ENCODE measurements at places on chromosomes 3 and 15. TPM values are rescaled to one million over a fixed set of nuclear protein-coding genes. Genes with fewer than 3 reads are reported as not detected.

- H3K4me3 ChIP-seq, result no peak overlapping the region
- no peaks in the 10 kb centered on the region for H3K36me3 ChIP-seq
- no peak for DNase-seq
- H3K27ac ChIP-seq, result no peak overlapping the region
These were observed 7.1 kb downstream of the POMGNT2 start for GRCh38 chr3:43098761-43099160.

GRCh38 chr3:129059311-129059958, 1.1 kb upstream of the GP9 start:
- H3K36me3 ChIP-seq, result no peaks in the 10 kb centered on the region
- peaks cover 2% of the 10 kb centered on the region for H3K27me3 ChIP-seq
- no peak overlapping the region for H3K27ac ChIP-seq
- no peaks in the 10 kb centered on the region for H3K4me1 ChIP-seq
- no peak for DNase-seq
- no peak overlapping the region for H3K4me3 ChIP-seq

- H3K27ac ChIP-seq, result no peak overlapping the region
- H3K27me3 ChIP-seq, result no peaks in the 10 kb centered on the region
- peaks cover 5% of the 10 kb centered on the region for H3K36me3 ChIP-seq
- no peak overlapping the region for H3K4me3 ChIP-seq
These were observed 285.7 kb downstream of the TBL1XR1 start for GRCh38 chr3:176911579-176911978.

DNA sequence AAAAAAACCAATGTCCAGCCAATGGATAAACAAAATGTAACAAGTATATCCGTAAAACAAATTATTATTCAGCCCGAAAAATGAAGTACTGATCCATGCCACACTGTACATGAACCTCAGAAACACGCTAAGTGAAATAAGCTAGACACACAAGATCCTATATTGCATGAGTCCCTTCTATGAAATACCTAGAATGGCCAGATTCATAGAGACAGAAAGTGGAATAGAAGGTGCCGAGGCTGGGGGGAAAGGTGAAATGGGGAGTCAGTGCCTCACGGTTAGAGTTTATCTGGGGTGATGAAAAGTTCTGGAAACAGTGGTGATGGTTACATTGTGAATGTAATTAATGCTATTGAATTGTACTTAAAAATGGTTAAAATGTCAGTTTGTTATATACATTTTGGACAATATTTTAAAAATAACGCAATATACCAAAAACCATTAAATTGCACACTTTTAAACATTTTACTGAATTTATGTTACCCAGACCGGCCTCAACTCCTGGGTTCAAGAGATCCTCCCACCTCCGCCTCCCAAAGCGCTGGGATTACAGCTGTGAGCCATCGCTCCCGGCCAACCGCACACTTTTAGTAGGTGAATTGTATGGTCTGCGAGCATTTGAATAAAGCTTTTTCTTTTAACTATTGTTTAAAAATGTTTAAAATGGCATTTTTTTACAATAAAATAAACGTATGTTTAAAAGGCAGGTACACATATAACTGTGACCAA, 2.1 kb downstream of the RNF168 start:
- H3K36me3 ChIP-seq, result peaks cover 8% of the 10 kb centered on the region
- peak overlapping the region; percentile 94 for H3K4me3 ChIP-seq
- DNase-seq, result no peak
- H3K27me3 ChIP-seq, result no peaks in the 10 kb centered on the region
- H3K27ac ChIP-seq, result peak overlapping the region; percentile 81

DNA sequence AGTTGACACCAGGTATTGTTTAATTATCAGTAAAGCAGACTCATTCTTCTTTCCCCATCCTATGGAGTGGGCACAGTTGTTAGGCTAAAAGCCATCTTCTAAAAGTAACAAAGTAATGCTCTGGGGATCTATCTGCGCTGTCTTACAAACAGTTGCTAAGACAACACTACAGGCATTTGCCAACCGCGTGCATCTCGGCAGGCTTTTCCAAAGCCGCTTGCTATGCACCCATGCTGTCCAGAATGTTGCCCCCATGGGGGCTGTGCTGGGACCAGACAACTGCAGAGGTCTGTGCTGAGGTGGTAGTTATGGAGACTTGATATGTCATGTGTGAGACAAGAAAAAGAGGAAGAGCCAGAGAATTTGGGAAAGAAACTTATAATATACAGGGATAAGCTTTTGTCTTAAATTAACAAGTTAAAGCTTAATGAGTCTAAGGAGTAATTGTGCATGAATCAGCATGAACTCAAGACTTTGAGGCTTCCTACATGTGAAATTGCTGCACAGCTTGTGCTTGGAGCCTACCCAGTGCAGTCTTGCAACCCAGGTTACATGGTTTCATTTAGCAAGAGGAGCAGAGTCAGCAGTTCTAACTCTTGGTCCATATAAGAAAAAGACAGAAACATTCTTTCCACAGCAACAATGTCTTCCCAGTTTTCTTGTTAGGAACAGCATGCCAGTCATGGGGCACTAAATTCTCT, 38.9 kb upstream of the DCLK3 start:
- no peak for DNase-seq
- no peak overlapping the region for H3K27ac ChIP-seq
- no peak overlapping the region for H3K4me3 ChIP-seq
- peaks cover 5% of the 10 kb centered on the region for H3K36me3 ChIP-seq
- peaks cover 2% of the 10 kb centered on the region for H3K27me3 ChIP-seq

- H3K27ac ChIP-seq, result no peak overlapping the region
- DNase-seq, result no peak
- peaks cover 75% of the 10 kb centered on the region for H3K27me3 ChIP-seq
- H3K4me3 ChIP-seq, result no peak overlapping the region
- H3K4me1 ChIP-seq, result peaks cover 8% of the 10 kb centered on the region
These were observed 152.9 kb upstream of the SOX2 start for GRCh38 chr3:181558870-181559269.

- H3K4me3 ChIP-seq, result no peak overlapping the region
- DNase-seq, result no peak
- H3K36me3 ChIP-seq, result no peaks in the 10 kb centered on the region
- peaks cover 100% of the 10 kb centered on the region for H3K27me3 ChIP-seq
These were observed 2.1 kb downstream of the SOX14 start for GRCh38 chr3:137766041-137766875.

DNA sequence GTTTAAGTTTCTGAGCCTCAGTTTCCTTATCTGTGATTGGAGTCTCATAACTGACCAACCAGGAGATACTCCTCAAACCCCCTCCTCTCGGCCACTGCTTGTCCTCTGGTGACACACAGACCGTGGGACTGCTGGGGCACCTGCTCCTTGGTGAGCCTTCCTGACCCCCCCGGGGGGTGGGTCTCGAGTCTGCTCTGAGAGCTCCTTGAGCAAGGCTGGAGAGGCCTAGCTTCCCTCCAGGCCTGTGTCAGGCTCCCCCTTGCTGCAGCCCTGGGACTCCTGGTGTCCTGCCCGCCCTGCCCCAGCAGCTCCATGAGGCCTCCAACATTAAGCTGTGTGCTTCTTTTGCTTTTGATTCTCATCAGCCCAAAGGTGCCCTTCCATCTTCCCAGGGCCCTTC, 27.7 kb downstream of the SRPRB start:
- H3K27ac ChIP-seq, result no peak overlapping the region
- H3K4me1 ChIP-seq, result no peaks in the 10 kb centered on the region
- no peak for DNase-seq
- no peak overlapping the region for H3K4me3 ChIP-seq

DNA sequence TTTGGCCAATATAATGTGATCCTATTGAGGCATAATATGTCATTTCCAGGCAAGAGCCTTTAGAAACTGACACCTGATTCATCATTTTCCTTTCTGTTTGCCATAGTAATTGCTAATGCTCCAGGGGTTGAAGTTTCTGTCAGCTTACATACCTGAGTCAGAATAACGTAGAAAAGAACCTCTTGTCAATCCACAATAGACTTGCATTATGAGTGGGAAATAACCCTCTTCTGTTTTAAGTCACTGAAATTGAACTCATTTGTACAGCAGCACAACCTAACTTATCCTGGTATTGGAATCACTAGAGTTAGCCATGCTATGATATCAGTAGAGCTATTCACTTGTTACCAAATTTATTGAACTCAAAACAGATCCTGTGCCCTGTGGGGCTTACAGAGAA, 101.7 kb upstream of the TP63 start:
- H3K4me3 ChIP-seq, result no peak overlapping the region
- no peak overlapping the region for H3K27ac ChIP-seq
- DNase-seq, result no peak
- H3K27me3 ChIP-seq, result no peaks in the 10 kb centered on the region

DNA sequence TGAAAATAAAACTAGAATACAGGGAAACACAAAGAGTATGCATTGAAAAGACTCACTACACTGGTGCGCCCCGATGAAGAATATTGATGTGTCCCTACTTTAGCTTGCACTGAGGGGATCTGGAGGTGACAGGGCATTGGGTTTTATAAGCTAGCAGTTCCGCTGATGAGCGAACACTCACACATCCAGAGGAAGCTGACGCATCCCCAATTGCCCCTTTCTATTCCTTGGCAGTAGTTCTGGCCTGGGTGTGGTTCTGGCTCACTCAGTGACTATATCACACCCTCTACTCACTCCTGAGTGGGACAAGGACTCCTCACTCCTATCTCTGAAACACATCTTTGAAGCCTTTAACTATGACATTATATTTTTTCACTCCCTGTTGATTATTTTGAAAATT, 71.0 kb downstream of the B3GNT5 start:
- H3K36me3 ChIP-seq, result no peaks in the 10 kb centered on the region
- no peak for DNase-seq
- no peaks in the 10 kb centered on the region for H3K27me3 ChIP-seq
- no peak overlapping the region for H3K27ac ChIP-seq

GRCh38 chr3:105062853-105063252, 303.9 kb upstream of the ALCAM start:
- no peak overlapping the region for H3K27ac ChIP-seq
- H3K4me1 ChIP-seq, result peaks cover 7% of the 10 kb centered on the region
- DNase-seq, result no peak
- no peak overlapping the region for H3K4me3 ChIP-seq

DNA sequence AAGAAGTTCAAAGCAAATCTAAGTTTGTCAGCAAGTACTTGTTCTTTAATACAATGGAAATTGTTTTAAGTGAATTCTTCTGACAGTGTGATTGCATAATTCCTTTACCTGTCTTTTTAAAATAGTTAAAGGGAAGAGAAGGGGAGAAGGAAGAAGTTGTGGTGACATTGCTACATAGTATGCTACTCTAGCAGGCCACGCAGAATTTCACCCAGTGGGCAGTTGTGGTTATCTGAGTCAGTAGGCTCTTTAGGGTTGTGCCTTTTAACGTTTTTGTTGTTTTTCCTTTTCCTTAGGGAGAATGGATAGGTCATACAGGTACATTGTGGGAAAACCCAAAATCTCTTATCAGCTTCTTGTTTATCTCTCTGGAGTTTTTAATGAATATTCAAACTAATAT, 40.4 kb downstream of the KIF15 start:
- H3K27ac ChIP-seq, result no peak overlapping the region
- peaks cover 13% of the 10 kb centered on the region for H3K36me3 ChIP-seq
- H3K4me1 ChIP-seq, result no peaks in the 10 kb centered on the region

GRCh38 chr3:14303336-14304100, 98.9 kb upstream of the SLC6A6 start:
- H3K4me3 ChIP-seq, result no peak overlapping the region
- H3K4me1 ChIP-seq, result peaks cover 2% of the 10 kb centered on the region
- H3K36me3 ChIP-seq, result no peaks in the 10 kb centered on the region
- H3K27ac ChIP-seq, result no peak overlapping the region

Gene BLM
- total RNA-seq, result 11.2 TPM

Gene GRAMD2A
- total RNA-seq, result 2.0 TPM

Gene FOXB1
- not detected for total RNA-seq

Gene GPR171
- total RNA-seq, result not detected

Gene IL17RD
- total RNA-seq, result 27.5 TPM

Gene SLITRK3
- 0.81 TPM for total RNA-seq
